ENCODE measurements at places on chromosomes 11 and 22.

- peak; percentile 12 for DNase-seq
Measured at GRCh38 chr11:25163421-25163820, 666.6 kb downstream of the LUZP2 start.

DNA sequence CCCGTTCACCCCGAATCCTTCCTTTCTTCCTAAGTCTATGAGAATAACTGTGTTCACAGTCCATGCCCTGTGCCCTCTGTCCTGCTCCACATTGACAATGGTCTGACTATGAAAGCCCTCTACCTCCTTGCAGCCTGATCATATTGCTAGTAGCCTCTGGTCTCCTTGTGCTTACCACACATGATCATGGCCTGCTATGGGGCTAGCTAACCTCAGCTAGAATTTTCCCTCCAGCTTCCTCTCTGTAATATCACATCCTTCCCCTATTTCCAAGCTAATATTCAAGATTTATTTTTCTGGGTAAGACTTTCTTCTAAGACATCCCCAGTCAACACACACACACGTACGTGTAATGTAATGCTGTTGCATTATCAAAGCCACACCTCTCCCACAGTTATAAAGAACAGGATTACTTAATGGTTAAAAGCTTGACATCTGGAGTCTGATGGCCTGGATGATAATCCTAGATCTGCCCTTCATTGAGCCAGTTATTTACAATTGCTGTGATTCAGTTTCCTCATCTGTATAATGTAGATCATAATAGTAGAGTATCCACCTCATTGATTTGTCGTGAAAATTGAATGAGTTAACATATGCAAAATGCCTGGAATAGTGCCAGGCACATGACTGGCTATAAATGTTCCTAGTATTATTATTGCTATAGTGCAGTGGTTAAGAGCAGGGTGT is 214.4 kb upstream of the BLID start:
- DNase-seq, result no peak

DNA sequence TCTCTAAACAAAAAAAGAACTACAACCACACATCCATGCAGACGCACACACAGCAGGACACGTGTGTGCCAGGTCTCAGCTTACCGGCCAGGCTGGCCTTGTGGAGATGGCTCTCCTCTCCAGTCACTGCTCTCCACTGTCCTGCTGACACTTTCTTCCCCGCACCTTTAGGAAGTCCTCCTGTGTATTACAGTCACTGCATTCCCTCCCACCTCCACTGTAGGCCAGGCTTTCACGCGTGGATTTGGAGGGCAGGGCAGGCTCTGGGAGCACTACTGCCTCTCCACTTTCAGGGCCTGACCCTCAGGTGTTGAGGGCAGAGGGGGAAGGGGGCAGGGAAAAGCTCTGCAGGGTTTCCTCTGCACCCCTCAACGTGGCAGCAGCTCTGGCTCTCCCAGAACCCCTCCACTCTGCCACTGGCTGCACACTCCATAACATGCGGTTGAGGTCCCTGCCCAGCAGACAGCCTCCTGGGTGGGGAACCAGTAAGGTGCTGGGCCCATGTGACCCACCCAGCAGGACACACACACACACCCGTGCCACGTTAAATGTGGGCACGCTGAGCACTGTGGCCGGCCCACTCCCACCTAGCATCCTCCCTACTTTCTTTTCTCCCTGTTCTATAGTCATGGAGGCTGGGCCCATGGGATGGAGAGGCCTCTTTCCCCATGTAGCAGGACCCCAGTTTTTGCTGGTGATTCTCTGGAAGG is 107.0 kb upstream of the PITPNB start:
- no peak for DNase-seq

- no peak for DNase-seq
Measured at GRCh38 chr11:40877981-40878380, 581.5 kb downstream of the LRRC4C start.

DNA sequence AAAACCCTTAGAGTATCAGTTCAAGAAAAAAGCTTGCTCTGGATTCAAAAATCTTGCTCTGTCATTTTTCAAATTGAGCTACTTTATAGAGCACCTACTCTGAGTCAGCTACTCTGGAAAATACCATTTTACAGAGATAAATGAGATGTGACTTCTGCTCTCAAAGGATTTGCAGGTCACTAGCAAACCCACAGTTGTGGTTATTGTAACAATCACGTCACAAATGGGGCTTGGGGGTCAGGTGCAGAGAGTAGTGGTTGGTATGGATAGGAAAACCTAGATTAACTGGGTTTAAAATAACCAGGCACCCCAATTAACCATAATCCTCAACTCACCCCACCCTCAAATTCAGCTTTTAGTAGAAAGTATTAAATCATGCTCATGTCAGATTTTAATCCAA is 52.3 kb downstream of the MSANTD4 start:
- no peak for DNase-seq

DNA sequence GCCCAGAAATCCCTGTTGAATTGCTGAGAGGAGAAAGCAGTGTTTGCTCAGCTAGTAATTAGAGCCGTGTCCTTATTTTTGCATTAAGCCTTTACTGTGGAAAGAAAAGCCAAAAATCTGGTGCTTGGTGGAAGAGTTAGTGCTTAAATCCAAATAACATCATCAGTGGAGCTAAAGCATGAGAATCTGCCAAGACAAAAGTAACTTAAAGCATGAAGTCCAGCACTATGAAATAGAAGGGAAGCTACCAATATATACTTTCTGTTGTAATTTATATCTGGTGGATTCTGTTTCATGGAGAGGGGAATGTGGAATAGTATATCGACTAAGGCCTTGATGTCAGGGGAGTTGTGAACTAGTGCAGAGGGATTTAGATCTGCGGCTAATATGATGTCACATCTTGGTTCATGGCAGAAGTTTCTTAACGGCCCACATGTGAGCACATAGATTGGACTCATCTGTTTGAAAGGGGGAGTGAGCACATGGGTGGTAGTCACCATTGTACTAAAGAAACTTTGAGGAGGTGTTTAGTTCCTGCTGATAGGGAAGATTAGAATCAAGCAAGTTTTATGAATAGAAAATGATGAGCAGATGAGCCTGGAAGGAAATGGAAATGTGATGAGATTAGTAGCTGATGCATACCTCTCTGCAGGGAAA is 224.4 kb upstream of the MTNR1B start:
- DNase-seq, result no peak
